Activated naive CD8-positive, alpha-beta T cell treated with anti-CD3 and anti-CD28 coated beads, Interleukin-2, amount 50 U/mL, for 16 hours (primary cell): ENCODE measurements at places on chromosomes 2 and 18.

GRCh38 chr2:96500385-96501066 is 4.6 kb downstream of the NEURL3 start:
- DNase-seq = no peak

GRCh38 chr2:231589656-231590055 is 3.0 kb upstream of the TEX44 start:
- DNase-seq = no peak

DNA sequence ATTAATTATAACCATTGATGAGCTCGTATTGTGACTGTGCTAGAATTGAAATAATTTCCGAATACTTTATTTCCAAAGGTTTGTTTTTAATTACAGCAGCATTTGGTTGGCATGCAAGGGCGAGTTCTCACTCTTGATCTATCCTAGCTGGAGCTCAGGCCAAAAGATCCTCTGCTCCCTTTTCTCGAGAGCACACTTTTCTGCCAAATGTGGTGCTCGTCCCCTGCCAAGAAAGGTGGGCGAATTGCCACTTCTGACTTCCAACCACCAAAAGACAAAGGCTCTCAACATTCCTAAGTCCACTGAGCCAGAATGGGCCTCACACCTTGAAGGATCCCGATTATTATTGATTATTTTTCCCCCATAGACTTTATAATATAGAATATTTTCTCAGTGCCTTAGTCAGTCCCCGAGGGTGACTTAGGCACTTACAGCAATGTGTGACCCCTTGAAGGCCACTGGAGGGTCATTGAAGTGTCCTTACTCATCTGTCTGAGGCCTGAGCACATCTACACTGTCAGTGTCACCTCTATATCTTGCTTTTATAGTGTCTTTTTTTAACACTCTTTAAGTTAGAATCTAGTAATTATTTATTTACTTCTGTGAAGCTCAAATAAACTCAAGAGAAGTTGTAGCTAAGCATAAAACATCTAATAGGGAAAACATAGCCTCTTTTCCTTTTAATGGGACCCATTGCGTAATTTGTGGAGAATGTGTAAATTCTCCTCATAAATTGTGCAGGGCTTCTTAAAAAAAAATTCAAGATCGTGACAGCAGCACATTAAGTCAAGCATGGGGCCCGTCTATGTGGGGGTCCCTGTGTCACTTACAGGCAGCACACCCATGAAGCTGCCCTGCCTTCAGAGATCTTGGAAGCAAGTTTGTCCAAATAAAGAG is 98.3 kb downstream of the MEIS1 start:
- no peak for DNase-seq

- no peak for DNase-seq
Measured at GRCh38 chr2:127542231-127542630, 6.7 kb downstream of the MYO7B start.

DNA sequence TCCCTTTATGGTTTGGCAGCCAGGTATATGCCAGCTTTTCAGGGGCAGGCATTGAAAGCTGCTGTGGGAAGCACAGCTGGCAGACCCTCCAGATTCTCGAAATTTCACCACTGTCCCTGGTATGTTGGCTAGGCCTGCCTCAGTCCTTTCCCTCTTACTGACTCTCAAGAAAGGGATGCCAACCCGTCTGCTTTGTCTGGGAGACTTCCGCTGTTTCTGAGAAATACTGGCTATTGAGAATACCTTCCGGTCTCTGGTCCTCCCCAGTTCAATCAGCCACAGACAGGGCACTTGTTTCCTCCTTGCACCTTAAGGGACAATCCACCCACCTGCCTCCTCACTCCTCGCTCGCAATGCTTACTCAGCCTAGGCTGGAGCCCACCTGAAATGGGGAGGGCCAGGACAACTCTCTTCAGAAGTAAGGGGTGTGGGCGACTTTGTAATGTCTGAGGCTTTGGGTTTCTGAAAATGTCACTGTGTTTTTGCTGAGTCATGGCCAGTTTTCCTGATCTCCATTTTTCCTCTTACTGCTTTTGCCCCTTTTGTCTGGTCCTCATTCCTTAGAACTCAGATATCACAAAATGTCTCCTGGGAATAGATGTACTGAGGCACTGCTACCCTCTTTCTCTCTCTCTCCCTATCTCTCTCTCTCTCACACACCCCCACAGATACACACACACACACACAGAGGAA is 571.1 kb downstream of the TNS1 start:
- no peak for DNase-seq

- no peak for DNase-seq
Measured at GRCh38 chr2:101521487-101521886, 46.6 kb upstream of the RFX8 start.

- DNase-seq = no peak
Measured at GRCh38 chr2:42843611-42844010, 51.2 kb upstream of the HAAO start.

DNA sequence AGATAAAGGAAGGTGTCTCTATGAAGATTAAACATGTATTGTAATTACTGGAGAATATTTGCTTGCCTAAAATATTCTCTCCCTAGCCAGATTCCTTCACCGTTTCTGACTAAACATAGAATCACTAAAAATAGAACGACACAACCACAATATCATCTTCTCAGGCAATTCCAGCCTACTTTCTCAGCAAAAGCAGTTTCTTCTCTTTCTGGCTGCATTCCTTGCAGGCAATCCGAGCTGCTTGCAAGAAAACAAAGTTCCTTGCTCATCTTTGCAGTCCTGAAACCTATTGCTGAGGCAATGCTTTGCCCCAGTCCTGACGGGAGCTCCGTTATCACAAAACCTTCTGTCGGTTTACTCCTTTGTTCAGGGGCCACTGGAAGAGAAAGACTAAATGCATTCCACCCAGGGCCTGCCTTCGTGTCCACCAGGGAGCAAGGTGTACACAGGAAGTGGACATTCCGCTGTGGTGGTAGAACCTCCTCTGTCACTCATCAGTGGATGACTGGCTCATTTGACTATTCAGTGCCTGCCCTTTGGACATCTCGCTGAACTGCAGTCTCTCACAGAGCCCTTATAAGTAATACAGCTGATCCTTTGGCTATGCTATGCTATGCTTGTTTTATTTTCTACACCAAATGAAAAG is 239.2 kb upstream of the DOK6 start:
- DNase-seq = no peak

DNA sequence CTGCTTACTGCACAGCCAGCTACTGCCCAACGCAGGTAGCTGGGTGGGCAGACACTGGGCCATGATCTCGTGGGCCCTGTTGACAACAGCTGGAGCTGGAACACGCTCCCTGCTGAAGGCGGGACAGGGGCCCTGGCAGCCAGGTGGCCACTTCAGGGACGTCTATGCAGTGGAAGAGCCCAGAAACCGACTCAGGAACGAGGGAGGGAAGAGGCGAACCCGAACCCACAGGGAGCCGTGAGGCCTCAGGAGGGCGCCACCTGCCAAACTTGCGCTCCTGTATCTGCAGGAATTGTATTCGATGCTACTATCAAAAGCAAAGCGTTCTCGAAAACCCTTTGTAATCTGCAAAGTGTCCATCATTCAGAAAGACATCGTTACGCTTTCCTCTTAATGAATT is 198.4 kb downstream of the EIPR1 start:
- DNase-seq = no peak

- no peak for DNase-seq
Measured at GRCh38 chr18:52903857-52904256, 563.9 kb downstream of the DCC start.

DNA sequence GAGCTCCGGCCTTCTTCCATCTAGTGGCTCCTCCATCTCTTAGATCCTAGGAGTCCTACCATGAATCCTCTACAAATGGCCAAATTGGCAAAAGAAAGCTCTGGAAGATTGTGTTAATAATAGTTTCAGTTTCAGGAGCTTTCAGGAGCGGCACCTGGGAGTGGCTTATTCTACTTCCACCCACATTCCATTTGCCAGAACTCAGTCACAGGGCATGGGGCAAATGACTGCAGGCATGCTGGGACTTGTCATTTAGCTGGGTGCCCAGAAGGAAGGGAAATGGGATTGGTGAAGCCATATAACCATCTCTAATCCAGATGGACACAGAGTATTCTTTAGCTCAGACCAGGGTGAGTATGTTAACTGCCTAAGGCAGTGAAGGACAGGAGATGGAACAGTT is 3.6 kb upstream of the LRATD1 start:
- no peak for DNase-seq
